Endothelial cell of coronary artery (primary cell): ENCODE measurements at places on chromosomes 5 and 9. TPM values are rescaled to one million over a fixed set of nuclear protein-coding genes. Genes with fewer than 3 reads are reported as not detected.

PCDHGA12 gene
- total RNA-seq = 4.8 and 6.7 TPM in 2 replicates

ARID3C gene
- 0.09 TPM in 2 replicates for total RNA-seq

IL13 gene
- total RNA-seq = not detected in 2 replicates

PCDHA12 gene
- 0.09 and 0.19 TPM in 2 replicates for total RNA-seq
